ENCODE measurements at places on chromosomes 5 and 9.

GRCh38 chr5:124156415-124156996, 589.9 kb downstream of the ZNF608 start:
- DNase-seq: no peak

DNA sequence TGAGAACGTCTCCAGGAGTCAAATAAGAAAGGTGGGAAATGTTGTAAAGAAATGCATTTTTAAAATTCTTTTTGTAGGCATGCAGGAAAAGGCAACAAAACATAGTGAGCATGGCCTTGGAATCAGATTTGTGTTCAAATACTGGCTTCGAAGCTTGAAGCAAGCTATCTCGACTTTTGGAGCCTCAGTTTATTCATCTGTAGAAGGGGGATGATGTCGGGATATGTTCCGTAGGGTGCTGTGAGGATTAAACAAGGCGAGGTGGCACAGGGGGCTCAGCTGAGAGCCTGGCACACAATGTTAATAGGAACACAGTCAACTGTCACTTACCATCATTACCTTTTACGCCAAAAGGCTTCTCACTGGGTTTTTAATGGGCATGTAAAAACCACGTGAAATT, 4.8 kb downstream of the ADAMTS2 start:
- no peak for DNase-seq

- no peak for DNase-seq
These were observed 75.0 kb downstream of the NR2F1 start for GRCh38 chr5:93658044-93658443.

- DNase-seq: no peak
These were observed 59.0 kb downstream of the DRD1 start for GRCh38 chr5:175384724-175385552.

- no peak for DNase-seq
These were observed 30.9 kb upstream of the SEMA6A start for GRCh38 chr5:116605310-116606070.

DNA sequence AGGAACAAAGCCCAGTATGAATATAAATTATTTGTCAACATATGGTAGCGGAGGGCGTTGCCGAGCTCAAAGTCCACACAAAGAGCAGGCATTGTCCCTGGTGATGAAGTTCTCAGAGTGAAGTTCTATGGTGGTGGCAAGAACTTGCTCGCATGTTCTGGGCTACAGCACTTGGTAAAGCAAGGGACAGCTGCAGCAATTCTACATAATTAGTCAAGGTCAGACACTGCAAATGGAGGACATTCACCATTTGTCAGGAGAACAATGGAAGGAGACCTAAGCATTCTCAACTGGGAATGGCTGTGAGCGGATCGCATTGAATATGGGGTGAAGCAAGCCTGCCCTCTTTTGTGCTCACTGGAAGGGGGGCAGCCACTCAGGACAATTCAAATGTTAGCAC, 503.8 kb upstream of the ADAMTS16 start:
- no peak for DNase-seq

GRCh38 chr5:100846772-100847171, 56.3 kb downstream of the ST8SIA4 start:
- no peak for DNase-seq

DNA sequence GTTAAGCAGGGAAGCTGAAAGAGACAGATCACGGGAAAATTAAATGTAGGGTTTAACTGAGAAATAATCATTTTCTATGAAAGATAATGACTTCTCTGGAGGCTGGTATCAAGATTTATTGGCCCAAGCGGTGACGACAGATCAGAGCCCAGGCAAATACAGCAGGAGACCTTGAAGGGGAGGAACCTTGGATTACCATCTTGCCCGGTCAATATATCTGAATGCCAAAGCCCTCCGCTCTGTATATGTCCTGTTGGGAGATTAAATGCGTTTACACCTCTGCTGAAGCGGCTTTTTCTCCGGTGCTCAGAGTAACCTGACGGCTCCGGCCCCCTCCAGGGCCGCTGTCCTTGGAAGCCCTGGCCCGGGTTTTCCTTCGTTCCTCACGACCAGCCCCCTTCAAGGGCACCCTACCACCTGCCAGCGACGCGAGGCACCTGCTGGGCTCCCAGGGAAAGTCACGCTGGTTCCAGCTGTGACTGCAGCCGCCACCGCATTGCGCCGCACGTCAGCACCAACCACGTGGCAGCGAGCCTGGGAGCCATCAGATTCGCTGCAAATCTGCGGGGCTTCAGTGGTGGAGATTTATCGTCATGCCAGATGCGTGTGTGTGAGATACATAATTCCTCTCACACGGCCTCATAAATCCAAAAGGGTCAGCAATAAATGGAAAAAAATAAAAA, 4.4 kb upstream of the QSOX2 start:
- DNase-seq: peak; percentile 53

DNA sequence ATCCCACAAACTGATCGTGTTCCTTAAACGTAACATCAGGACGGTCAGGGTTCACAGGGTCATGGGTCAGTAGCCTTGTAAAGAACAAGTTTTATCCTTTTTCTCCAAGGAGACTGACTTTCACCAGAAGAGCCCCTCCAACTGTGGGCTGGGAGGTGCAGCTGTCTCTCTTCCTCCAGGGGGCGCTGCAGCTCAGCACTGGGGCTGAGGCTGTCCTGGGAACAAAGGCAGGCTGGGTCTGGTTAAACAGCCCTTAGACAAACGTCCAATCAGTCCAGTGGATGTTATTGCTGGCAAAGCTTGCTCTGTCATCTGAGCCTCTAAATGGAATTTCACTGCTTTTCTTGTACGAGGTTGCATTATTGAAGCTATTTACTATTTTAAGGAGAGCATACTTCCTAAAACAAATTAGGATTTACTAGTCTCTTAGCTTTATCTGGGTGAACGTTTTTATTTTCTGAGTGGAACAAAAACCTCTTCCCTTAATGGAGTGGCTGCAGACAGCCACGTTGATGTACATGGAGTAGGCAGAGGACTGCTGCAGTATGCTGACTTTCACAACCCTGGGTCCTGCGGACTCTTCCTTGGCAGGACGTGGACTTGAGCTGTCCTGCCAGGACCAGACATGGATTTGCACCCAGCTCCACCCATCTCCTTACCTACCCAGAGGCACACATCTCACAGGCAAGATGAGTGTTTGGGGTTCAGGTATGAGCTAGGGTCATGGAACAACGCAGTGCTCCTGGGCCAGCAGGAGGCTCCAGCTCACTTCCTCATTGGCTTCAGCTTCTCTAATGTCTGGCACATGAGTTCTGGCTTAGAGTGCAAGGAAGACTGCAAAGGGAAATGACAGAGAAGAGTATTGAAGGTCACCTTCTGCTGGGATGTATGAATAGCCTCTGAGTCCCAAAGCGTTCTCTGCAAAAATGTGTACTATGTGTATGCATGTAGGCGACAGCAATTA, 7.8 kb downstream of the EXOSC2 start:
- DNase-seq: no peak

- no peak for DNase-seq
These were observed 1.0 kb downstream of the FPGS start for GRCh38 chr9:127803507-127804352.

DNA sequence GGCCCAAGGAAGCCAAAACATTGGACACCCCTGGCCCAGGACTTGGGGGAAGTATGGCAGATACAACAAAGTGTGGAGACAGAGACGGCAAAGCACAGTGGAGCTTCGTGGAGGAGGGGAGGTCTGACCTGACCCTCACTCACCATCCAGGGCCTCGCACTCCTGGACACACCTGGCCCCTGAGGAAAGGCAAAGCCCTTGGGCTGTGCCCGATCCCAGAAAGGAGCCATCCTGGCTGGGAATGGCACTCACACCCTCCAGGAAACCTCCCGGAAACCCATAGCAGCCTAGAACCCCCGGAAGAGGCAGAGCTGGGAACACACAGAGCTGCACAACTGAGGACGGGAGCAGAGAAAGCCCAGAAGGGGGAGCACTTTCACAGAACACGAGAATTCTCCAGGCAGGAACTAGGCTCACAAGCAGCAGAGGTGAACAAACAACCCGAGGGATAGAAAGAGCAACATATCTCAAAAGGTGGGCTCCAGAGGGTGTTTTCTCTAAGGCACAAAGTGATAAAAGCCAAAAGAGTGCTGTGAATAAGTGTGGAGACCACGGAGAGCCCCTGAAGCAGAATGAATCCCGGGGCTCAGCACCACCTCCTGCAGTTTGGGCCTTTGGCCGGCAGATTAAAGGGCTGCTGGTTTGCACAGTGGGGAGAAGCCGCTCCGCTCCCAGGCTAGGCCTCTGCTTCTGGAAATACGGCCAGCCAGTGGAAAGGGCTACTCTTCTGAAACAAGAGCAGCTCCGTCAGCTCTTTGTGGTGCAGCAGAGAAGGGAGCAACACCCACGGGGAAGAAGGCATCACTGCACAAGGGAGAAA, 108.2 kb downstream of the UBE2R2 start:
- no peak for DNase-seq

DNA sequence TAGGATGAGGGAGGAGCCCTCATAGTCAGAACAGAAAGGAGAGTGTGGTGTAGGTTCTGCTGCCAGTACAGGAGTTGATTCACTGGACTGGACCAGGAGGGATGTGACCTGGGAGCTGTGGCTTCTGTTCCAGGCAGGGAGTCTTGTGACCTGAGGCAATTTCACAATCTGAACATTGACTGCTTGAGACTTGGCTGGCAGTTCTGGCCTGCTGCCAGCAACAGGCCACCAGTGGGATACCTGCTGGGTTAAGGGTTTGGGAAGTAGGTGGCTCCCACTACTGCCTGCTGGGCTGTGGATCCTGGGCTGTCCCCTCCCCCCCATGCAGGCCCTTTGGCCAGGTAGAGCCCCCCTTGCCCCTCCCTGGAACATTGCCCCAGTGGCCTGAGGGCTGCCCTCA, 268.6 kb upstream of the ARRDC3 start:
- DNase-seq: no peak

GRCh38 chr9:72254901-72255545, 105.8 kb downstream of the GDA start:
- DNase-seq: no peak

- DNase-seq: no peak
These were observed 1.2 kb downstream of the CCNH start for GRCh38 chr5:87411586-87411972.

DNA sequence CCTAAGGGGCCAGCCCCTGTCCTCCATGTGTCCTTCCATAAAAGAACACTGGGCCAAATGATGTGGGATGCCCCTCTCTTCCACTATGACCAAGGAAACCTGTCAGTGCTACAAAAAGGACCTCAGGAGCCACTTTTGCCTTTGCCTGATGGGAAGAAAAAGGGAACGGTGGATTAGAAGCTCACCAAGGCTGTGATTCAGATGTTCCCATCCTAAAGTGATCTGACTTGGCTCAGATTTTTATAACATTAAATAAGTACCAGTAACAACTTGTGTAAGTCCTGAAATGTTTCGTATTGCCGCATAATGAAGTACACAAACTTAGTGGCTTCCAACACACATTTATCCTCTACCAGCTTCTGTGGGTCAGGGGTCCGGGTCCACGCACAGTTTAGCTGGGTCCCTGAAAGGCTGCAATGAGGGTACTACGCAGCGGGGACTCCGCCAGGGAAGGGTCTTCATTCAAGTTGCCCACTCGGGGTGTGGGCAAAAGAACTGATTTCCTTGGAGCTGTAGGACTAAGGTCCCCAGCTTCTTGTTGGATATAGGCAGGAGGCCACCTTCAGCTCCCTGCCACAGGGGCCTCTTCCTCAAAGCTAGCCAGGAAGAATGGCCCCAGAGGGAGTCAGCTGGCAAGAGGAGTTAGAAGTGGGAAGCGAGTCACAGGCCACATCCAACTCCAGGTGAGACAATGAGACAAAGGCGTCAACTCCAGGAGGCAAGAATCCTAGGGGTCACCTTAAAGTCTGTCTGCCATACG, 60.4 kb downstream of the RAPGEF1 start:
- DNase-seq: no peak

DNA sequence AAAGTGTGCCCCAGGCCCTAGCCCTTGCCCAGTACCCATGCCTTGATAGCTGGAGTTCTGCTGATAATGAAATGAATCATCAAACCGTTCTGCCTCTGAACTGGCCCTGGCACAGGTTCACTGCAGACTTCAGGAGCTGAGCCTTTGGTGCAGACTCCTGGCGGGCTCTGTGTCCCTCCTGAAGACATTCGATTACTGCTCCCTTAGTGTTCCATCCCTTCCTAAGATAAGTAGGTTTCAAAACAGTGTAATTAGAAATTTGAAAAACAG, 97.2 kb downstream of the MVB12B start:
- no peak for DNase-seq

DNA sequence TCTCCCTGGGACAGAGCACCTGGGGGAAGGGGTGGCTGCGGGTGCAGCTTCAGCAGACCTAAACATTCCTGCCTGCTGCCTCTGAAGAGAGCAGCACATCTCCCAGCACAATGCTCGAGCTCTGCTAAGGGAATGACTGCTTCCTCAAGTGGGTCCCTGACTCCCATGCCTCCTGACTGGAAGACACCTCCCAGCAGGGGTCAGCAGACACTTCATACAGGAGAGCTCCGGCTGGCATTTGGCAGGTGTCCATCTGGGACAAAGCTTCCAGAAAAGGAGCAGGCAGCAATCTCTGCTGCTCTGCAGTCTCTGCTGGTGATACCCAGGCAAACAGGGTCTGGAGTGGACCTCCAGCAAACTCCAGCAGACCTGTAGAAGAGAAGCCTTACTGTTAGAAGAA, 77.2 kb downstream of the SLCO6A1 start:
- DNase-seq: no peak

GRCh38 chr5:40614466-40614865, 65.2 kb upstream of the PTGER4 start:
- DNase-seq: no peak

DNA sequence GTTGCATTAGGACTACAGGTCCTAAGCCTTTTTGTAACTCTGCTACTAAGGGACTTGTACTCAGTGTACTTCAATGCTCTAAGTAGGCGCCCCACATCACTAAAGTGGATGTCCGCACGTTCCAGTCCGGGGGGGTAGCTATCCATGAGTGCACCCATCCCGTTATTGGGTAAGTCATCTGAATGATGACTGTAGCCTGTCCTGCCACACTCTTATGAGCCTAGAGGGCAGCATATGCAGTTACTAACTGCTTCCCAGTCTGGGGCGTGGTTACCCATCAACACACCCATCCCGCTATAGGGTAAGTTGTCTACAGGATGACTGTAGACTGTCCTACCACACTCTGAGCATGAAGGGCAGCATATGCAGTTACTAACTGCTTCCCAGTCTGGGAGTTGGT, 1053.9 kb downstream of the PTPRD start:
- no peak for DNase-seq

DNA sequence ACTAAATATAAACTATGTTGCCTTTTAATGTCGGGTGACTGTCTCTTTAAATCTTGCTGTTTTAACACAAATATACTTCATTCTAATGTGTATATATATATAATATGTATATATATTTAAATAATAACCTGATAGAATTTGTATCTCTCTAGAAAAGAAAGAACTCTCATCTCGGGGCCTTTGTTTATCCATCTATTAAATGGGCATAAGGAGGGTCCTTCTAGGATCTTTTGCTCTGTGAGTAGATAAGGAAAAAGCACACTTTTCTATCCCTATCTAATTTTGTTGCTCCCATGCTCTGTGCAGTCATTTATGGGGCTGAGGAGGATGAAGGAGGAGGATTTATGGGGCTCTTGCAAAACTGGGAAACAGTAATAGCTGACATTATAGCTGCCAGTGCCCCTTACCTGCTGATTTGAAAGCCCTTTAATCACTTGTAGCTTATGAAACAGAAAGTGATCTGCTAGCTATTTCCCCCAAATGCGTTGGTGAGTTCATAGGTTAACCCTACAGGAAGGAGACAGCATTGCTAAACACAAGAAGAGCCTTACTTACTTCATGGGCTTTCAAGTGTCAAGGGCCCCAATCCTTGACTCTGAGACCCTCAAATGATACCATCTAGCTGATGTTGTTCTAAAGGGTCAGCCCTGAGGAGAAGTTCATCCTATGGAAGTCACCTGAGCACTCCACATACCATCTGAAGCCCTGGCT, 5.8 kb upstream of the PPARGC1B start:
- DNase-seq: no peak

Data from NCI-H524 treated with DMSO at 0.1 percent for 48 hours (cell line).